Thymus (tissue), 14 donors: ENCODE measurements at places on chromosomes 4 and X. TPM values are rescaled to one million over a fixed set of nuclear protein-coding genes. Genes with fewer than 3 reads are reported as not detected.

Gene SLC9A6
- 7.7 TPM for total RNA-seq

Gene GPR50
- not detected for total RNA-seq

Gene CT55
- not detected for total RNA-seq

Gene LRBA
- total RNA-seq: 38.6 TPM

Gene CT45A1
- not detected for total RNA-seq

Gene PRR32
- not detected for total RNA-seq

Gene FHDC1
- total RNA-seq: 0.33 TPM

Gene GPR173
- 0.61 TPM for total RNA-seq

Gene DRP2
- 4.7 TPM for total RNA-seq

Gene ZXDB
- total RNA-seq: 3.1 TPM

Gene NSG1
- 2.6 TPM for total RNA-seq

Gene HMGB2
- 671 TPM for total RNA-seq

Gene C4orf50
- total RNA-seq: 0.66 TPM

Gene RHOXF2B
- total RNA-seq: 0.05 TPM

Gene CPZ
- 0.94 TPM for total RNA-seq

Gene SCD5
- 6.5 TPM for total RNA-seq

Gene FGD1
- total RNA-seq: 0.57 TPM

Gene TCEAL6
- not detected for total RNA-seq

Gene NALF2
- under 0.01 TPM for total RNA-seq

Gene TLR6
- 2.5 TPM for total RNA-seq

Gene SLC9B2
- total RNA-seq: 6.4 TPM

Gene SLC2A9
- 3.5 TPM for total RNA-seq

Gene MAN2B2
- total RNA-seq: 6.7 TPM

Gene SSX1
- not detected for total RNA-seq

Gene MED12
- 11.0 TPM for total RNA-seq

Gene ARX
- total RNA-seq: not detected

Gene SYN1
- total RNA-seq: 0.52 TPM

Gene ARMCX2
- total RNA-seq: 11.5 TPM

Gene ADH6
- total RNA-seq: 0.09 TPM

Gene PCDH18
- total RNA-seq: 9.9 TPM

Gene SORCS2
- total RNA-seq: 2.7 TPM

Gene TMEM144
- total RNA-seq: 2.5 TPM

Gene DSPP
- total RNA-seq: 0.05 TPM

Gene DUSP21
- total RNA-seq: not detected

Gene EDA
- 0.76 TPM for total RNA-seq

Gene ARMCX4
- 1.8 TPM for total RNA-seq

Gene GRPR
- total RNA-seq: 0.05 TPM

Gene FAM9C
- not detected for total RNA-seq

Gene PPP2R2C
- total RNA-seq: 5.4 TPM

Gene MUC7
- total RNA-seq: not detected

Gene APBB2
- 20.2 TPM for total RNA-seq

Gene GABRG1
- total RNA-seq: 0.05 TPM

Gene BMP3
- 0.09 TPM for total RNA-seq

Gene LNX1
- total RNA-seq: 1.6 TPM

Gene CT45A8
- not detected for total RNA-seq
